Activated gamma-delta T cell treated with Interleukin-2 at 50 U/mL for 16 hours (primary cell): ENCODE measurements at places on chromosomes 3 and 15.

DNA sequence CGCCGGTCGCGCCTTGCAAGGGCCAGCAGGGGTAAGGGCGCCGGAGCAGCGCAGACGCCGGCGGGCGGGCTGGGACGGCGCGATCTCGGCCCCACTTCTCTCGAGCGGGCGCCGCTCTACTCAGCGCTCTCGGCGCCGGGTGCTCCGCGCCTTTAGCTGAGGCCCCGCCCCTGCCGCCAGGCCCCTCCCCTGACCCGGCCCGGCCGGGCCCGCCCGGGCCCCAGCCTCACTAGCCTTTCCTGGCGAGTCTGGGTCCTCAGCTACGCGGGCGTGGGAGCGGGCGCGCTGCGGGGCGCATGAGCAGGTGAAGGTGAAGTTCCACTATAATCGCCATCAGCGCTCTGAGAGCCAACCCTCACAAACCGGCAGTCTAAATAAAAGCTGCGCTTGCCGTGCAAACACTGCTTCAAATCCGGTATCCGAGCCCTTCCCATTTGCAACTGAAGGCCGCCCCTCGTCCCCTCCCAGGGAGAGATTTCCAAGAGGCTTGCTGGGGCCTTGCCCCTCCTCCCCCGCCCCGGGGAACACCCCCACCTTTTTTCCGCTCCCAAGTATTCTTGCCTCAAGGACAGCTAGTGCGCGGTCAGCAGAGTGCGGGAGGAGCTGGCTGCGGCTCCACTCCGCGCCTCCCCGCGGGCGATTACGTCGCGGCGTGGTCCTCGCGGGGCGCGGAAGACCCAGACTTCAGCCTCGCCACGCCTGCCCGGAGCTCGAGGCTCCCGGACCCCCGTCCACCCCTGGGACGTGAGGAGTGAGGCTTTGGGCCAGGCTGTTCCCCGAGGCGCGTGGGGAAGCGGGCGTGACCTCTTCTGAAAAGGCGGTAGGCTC is at the start of gene RPP25:
Gene RPP25, minus strand, starts transcription at position 125 of the 828 bp plus-strand sequence. CDS start 189 bp downstream, outside the sequence.
- DNase-seq, result peak; percentile 54

DNA sequence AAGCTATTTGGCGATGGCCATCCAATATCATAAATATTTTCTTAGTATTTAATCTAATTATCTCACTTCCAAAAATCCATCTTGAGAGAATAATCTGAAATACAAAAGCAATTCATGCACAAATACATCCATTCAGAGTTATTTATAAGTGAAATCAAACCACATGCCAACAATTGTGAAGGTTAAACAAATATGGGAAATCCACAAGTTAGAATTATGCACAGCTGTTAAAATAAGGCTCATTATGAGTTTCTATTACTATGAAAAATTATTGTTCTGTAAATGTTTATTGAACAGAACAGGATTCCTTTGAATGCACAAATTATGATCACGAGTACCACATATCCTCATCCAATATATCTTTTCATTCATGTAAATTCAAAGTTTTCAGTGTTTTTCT is 267.7 kb downstream of the PLOD2 start:
- no peak for DNase-seq

DNA sequence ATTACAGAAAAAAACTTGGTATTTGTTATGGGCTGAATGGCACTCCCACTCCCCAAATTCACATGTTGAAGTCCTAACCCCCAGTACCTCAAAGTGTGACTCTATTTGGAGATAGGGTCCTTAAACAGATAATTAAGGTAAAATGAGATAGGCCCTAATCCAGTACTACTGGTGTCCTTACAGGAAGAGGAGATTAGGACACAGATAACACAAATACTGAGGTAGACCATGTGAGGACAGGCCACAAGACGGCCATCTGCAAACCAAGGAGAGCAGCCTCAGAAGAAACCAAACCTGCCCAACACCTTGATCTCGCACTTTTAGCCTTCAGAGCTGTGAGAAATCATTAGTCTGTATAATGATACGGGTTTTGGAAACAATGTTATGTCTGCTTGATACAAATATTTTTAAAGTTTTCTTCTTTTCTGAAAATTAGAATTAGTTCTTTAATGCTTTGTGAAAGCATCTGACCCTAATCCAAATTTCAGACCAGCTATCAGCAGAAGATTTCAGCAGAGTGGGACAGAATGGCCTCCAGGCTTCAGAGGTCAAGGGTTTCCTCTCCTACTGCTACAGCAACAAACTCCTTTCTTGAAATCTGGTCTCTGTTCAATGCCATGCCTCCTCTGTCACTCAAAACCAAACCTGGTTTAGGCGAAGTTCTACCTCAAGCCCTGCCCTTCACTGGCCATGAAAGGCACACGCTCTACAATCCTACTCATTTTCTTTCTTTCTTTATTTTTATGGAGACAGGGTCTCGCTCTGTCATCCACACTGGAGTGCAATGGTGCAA is 22.0 kb upstream of the HDC start:
- no peak for DNase-seq

- DNase-seq, result no peak
Observed at GRCh38 chr3:177618873-177619733, 421.8 kb upstream of the TBL1XR1 start.

- DNase-seq, result no peak
Observed at GRCh38 chr15:74424901-74425528, 8.7 kb downstream of the SEMA7A start.

- DNase-seq, result no peak
Observed at GRCh38 chr15:101410612-101411011, 78.9 kb downstream of the PCSK6 start.

DNA sequence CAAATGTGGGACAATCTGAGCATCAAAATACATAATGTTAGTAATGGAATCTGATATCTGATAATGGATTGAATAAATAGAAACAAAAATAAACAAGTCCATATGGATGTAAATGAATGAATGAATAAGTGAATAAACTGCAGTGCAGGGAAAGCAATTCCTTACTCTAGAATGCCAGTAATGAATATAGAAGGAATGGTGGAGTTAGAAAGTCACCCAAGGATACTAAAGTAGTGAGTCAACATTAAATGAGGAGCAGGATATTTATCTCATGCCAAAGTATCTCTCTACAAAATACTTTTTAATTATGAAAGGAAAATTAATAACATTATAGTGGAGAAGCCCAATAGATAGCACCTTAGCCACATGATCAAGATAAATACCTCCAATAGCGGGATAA is 300.3 kb downstream of the FEZF2 start:
- no peak for DNase-seq

- DNase-seq, result no peak
Observed at GRCh38 chr15:31544361-31544760, 217.7 kb downstream of the KLF13 start.

- no peak for DNase-seq
Observed at GRCh38 chr15:81161160-81161673, 27.1 kb downstream of the CFAP161 start.

DNA sequence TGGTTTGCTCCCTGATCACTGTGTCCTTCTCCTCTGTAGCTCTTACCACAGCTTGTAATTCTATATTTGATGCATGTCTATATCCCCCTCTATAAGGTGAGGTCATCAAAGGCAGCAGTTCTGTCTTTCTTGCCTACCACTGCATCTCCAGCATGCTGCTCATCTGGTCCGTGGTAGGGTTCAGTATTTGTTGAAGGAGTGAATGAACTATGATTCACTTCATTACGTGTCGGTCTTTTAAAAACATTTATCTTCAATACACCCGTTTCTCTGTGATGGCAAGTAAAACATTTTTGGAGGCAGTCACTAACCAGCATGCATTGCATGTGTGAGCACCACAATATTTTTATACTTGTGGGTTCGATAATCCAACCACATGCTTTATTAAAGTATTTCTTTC is 27.6 kb downstream of the CHST14 start:
- no peak for DNase-seq

DNA sequence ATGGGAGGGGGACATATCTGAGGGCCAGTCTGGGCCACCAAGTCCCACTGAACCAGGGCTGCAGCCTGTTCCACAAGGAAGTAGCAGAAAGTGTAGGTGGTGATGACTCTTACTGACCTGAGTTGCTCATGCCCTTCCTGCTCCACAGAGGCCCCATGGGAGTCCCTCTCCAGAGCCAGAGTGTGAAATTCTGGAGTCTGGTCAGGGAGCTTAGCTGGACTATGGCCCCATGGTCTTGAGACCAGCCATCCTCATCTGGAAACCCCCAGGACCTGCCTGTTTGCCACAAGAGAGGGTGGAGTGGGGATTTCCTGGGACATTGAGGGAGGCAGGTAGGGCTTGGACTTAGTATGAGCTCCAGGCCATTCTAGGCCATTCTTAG is 3.0 kb downstream of the SPINT1 start:
- no peak for DNase-seq

DNA sequence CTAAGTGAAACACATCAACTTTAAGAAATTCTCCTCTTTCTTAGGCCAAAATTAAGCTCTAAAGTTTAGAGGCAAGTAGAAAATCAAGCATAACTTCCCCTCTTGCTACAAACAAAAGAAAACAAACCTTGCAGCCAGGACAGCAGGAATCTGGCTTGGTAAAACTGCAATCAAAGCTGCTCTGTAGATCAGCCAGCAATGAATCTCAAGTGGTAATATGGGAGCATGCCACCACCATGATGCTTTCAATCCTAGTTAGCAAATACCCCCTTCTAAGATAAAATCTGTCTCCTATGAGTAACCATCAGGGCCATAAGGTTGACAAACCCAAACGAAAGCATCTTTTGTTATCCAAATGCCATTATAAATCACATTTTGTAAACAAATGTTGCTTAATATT is 208.3 kb upstream of the PLSCR5 start:
- DNase-seq, result no peak

GRCh38 chr3:177836671-177837070 is 639.4 kb upstream of the TBL1XR1 start:
- DNase-seq, result no peak

DNA sequence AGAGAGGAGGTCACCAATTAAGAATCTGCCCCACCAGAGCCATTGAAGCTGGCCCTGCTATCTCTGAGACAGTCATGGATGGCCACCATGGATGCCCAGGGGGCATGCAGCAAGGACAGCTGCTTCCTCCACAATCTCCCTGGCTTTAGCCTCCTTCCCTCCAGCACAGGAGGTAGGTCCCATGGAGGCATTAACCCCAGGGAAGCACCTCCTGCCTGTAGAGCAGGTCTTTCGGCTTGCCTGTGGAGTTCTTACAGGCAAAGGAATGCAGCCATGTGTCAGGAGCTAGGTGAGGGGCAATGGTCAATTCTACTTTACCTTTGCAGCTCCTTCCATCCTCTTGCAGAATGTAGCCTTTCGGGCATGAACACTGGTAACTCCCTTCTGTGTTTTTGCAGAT is 93.8 kb downstream of the DUT start:
- no peak for DNase-seq

DNA sequence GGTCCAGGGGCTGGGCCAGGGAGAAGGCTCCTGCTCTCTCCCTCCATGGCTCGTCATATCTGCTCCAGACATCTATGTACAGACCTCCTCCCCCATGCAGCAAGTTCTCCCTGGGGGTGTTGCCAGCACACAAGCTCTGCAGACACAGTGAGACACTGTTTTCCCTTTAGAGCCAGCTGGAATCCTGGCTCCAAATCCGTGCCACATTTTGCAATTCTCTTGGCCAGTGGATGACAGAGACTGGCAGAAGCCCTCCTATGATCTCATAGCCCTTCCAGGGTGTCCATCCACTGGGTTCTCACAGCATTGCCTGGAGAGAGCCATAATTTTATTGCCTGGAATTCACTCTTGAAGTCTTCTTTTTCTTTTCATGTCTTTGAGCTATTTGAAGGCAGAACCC is 203.9 kb downstream of the TLE3 start:
- no peak for DNase-seq

GRCh38 chr15:40279437-40280141 is 3.3 kb downstream of the ANKRD63 start:
- DNase-seq, result peak; percentile 66

- no peak for DNase-seq
Observed at GRCh38 chr15:65163041-65163440, 22.1 kb downstream of the CLPX start.

DNA sequence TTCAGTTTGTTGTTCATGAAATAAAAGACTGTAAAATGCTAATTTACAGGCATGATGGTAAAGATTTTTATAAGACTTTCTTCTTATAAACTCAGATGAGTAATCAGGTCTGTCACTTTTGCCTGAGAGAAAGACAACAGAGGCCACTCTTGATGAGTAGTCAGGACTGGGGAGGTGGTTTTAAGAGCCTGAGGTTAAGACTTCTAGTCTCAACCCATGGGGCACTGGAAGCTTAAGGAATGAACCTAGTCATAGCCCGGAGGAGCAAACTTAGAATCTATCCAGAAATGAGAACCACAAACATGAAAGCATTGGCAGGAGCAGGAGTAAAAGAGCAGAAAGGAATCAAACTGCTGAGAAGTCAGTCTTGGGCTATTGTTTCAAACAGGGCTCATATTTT is 846.3 kb upstream of the ARPP21 start:
- no peak for DNase-seq

DNA sequence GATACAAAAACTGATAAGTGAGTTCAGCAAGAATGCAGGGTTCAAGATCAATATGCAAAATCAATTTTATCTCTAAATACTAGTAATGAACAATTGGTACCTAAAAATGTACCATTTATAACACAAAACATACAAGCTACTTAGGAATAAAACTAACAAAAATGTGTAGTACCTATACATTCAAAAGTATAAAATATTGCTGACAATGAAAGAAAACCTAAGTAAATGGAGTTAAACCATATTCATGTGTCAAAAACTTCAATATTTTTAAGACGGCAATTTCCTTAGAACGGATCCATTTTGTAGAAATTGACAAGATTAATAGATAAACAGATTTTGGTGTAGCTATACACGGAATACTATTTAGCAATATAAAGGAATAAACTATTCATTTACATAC is 343.1 kb upstream of the CCDC54 start:
- no peak for DNase-seq

- DNase-seq, result no peak
Observed at GRCh38 chr15:99983886-99984286, 250.6 kb upstream of the LYSMD4 start.

GRCh38 chr15:31352339-31352751 is 25.7 kb downstream of the KLF13 start:
- no peak for DNase-seq

DNA sequence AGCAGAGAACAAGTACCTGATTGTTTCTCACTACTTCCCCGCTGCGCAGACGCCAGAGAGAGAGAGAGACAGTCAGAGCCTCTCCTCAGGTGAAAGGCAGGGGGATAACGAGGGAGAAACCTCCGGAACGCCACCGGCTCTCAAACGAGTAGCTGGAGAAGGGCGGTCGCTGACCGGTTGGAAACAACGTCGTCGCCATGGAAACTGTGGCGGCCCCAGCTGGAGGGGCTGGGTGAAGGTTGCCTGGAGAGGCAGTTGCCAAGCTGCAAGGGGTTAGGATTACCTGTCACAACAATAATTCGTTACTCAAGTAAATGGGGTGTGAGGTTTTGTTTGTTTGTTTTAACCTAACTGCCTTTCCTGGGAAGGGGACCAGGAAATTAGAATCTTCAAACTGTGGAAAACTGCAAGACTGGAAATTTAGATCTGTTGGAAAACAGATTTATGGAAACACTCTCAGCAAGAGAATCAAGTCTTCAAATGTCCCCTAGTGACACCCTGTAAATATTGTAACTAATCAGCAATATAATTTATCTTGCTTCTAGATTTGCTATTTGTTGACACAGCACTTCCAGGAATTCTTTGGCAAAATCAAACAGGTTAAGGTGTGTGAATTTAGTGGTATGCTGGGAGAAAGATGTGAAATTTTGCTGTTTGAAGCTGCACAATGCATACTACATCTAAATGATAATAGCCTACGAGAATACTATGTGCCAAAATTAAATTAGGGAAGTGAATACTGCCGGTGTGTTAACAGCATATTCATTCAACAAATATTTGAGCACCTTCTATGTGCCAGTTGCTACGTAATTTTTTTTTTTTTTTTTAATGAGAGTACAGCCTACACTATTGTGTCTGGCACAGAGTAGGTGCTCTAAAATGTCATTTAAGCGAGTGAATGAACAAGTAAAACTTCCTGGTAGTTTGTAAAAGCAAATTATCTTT is at the start of gene DNAH12:
Gene DNAH12, minus strand, starts transcription at position 164 of the 945 bp plus-strand sequence. CDS start 1,474 bp downstream, outside the sequence.
- no peak for DNase-seq
